Left lobe of liver (tissue), 2 donors: ENCODE measurements at places on chromosomes 1 and 21. TPM values are rescaled to one million over a fixed set of nuclear protein-coding genes. Genes with fewer than 3 reads are reported as not detected.

DNA sequence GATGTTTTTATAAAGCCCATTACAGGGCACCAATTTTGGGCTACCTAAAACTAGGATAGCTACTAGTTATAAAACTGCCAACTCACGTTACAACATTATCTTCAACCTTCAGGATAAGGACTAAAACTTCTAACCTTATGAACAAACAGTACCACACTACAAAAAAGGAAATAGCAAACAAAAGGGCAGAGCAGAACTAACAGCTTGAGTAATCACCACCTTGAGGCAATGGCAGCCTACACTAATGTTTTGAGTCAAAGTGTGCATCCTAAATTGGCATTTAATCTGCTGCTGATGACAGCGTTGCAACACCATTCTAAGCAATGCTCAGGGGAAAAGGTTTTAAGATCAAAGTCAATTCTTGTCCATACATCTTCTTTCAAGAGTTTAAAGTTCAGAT lies 27.2 kb downstream of the PTP4A2 start:
- peak; percentile 71 for DNase-seq

DNA sequence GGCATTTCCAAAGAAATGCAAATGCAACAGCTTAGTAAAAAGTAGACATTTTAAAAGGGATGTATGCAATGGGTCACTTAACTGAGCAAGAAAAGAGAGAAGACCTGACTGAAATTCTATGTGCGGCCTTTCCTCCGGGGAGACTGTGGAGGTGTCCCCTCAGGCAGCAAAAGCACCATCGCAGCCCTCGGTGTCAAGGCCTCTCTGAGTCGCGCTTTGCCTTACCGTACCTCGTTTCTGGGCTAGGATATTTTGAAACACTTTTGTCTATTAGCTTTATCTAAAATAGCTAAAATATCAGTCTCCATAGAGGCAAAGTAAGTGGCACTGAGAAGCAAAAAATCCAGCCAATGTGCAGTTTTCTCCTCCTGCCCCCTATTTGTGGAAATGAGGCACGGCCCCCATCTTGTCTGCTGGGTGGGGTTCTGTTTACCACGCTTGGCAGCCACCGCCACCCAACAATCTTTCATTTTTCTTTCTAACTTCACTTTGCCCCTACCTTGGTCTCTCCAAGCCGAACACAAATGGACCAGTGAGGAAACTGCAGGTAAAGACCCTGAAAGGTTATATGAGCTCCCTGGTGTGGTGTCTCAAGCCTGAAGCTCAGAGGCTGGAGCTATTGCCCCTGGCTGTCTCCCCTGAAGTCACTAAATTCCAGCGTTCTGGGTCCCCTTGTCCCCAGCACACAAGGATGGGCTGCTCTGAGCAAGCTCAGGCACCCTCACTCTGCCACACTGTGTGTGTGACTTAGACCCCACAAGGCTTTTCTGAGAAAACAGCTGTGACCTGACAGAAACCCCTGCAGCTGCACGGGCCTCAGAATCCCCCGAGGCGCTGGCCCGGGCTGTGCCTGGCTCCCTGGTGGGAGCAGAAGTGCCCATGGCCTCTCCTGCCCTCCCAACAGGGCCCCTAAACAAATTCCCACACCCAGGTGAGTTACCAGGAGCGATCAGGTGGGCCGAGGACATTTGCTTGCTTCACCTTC lies 1.6 kb downstream of the CD247 start:
- DNase-seq: no peak

DNA sequence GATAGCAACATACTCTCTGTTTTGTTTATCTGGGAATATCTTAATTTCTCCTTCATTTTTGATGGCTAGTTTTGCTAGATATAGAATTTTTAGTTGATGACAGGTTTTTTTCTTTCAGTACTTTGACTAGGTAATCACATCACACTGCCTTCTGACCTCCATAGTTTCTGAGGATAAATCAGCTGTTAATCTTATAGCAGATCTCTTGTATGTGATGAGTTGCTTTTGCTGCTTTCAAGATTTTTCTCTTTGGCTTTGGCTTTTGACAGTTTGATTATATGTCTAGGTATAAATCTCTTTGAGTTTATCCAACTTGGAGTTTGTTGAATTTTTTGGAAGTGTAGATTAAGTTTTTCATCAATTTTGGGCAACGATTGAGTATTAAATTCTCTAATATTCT lies 142.6 kb downstream of the ZNF644 start:
- no peak for DNase-seq

GRCh38 chr1:25112400-25112799 lies 119.9 kb downstream of the SYF2 start:
- DNase-seq: no peak

- DNase-seq: no peak
Observed at GRCh38 chr1:47635597-47635996, 197.8 kb downstream of the FOXD2 start.

GRCh38 chr1:41497056-41497440 lies 12.6 kb upstream of the EDN2 start:
- DNase-seq: no peak

DNA sequence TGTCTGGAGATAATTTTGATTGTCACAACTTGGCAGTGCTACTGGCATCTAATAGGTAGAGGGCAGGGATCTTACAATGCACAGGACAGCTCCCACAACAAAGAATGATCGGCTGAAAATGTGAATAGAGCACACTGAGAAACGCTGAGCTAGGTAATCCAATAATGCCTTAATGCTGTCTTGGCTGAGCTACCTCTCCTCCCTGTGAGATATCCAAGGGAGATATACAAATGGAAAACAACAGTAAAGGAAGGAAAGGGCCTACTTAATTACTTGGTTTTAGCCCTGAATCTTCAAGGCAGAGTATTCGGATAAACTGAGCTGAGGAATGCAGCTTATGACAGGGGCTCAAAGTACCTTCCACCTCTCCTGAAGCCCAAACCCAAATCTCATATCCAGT lies 2.9 kb downstream of the DNASE2B start:
- DNase-seq: no peak

- DNase-seq: no peak
Observed at GRCh38 chr1:55243655-55244054, 28.5 kb upstream of the USP24 start.

DNA sequence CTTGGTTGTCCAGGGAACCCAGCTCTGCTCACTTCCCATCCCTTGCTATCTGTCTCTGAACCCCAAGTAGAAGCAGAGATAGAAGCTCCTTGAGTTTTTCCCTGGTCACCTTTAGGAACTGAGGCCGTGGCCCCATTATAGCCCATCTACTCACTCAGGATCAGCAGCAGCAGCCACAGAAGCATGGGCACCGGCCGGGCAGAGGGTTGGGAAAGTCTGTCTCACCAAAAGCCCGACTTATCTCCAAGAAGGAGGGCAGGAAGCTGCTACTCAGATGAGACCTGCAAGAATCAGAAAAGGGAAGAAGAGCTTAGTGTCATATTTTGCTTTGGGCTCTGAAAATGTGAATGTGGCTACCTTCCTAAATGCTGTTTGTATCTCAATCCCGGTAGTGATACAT lies 264 bp downstream of the FCRL3 start:
- no peak for DNase-seq

GRCh38 chr1:31792116-31792515 lies 23.7 kb downstream of the SPOCD1 start:
- no peak for DNase-seq

- DNase-seq: no peak
Observed at GRCh38 chr1:59414406-59415133, 117.7 kb downstream of the FGGY start.

GRCh38 chr1:222592171-222592570 lies 2.4 kb upstream of the TAF1A start:
- DNase-seq: no peak

- no peak for DNase-seq
Observed at GRCh38 chr1:56639211-56639610, 5.9 kb upstream of the PRKAA2 start.

GRCh38 chr1:247857985-247858619 lies 1.1 kb downstream of the TRIM58 start:
- DNase-seq: no peak

- DNase-seq: no peak
Observed at GRCh38 chr1:63255153-63255552, 67.2 kb upstream of the FOXD3 start.

DNA sequence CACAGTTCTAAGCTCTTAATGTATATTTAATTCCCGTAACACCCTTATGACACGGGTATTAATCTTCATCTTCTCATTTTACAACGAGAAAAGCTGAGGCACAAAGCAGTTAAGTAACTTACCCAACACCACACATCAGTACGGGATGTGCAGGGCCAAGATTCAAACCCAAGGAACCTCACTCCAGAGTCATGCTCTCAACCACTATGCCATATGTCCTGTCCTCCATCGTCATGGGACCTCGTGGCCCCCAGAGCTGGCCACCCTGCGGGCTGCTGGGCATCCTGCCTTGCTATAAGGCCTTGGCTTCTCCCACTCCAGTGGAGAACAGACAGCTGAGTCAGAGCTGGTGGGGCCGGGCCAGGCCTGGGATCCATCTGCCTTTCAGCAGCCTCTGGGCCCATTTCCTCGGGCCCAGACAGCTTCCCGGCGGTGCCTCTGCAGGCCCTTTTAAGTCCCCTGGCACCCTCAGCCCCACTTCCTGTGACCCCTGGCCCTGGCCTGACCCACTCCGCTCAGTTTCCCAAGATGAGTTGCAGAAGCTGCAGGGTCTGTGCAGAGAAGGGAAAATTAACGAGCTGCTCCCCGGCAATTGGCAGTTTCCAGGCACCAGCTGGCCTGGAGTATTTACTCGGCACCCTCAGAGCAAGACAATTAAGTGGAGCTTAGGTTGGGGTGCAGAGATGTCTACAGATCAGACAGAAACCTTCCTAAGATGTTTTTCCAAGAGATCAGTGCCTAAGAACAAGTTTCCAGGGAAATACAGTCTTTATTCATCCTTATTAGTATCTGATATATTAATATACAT lies 98.2 kb downstream of the EPHB2 start:
- no peak for DNase-seq

DNA sequence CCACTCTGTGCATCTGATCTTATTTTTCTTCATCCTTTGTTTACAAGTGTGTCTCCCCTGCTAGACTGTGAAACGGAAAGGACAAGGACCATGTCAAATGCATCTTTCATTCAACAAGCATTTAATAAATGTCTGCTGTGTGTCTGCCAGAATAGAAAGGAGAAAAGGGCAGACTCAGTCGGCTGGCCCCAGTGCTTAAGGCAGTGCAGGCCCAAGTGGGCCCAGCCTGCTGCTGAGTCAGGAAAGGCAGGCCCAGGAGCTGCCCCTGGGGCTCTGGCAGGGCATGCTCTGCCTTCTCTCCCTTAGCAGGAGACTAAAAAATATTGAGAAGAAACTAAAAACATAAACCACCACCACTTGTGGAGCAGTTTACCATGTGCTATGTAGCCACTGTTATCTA lies 38.1 kb downstream of the PLEKHA6 start:
- DNase-seq: no peak

DNA sequence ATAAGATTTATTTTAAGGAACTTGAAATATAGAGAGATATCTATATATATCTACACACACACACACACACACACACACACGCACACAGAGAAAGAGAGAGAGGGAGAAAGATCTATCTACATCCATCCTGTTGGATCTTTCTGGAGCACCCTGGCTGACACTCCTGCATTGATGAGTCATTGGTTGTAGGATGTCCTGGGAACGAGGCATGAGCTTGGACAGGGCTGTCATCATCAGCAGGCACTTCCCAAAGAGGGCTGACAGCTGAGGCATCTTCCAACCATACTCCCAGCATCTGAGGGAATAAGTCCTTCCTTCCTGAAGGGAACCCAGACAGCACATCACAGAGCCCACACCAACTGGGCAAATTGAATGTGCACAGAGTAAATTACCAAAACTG lies 99.1 kb upstream of the ERG start:
- no peak for DNase-seq

DNA sequence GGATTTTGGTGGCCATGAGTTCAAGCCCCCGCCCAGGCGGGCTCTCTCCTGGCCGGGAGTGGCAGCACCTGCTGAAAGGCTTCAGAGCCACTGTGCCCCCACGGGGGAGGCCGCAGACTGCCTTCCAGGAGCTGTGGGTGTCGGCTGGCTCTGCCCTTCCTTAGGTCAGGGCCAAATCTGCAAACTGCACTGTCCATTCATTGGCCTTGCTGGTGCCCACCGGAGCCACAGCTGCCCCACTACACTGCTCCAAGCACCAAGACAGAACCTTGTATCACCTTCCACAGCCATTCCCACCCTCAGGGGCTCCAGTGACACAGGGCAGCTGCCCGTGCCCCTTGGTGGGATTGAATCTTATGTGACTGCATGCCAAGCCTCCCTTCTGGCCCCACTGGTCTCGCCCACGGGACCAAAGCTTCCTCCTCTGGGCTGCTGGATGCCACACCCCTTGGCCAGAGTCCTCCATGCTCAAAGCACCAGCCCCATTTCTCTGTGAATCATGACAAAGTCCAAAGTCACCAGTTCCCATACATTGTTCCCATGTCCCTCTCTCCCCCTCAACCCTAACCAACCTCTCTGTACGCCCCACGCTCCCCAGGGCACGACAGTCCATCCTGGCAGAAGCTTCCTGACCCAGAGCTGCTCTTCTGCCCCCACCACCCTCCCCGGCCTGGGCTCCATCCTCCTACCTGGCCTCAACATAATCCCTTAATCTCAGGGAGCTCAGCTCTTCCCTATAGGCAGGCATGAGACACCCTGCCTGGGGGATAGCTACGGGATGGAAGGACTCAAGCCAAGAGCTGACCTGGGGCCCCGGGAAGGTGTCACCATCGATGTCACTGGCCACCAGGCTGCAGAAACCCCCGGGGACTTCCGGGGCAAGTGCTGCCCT lies 20.9 kb upstream of the GPR153 start:
- DNase-seq: no peak

- DNase-seq: no peak
Observed at GRCh38 chr1:230679192-230679591, 34.7 kb downstream of the AGT start.

Gene ZZZ3
- 16.5 TPM for total RNA-seq

Gene ESRRG
- total RNA-seq: 1.4 TPM

Gene TEDDM1
- not detected for total RNA-seq

Gene BSND
- not detected for total RNA-seq

Gene FGGY
- 72.2 TPM for total RNA-seq

Gene PTPRC
- 5.4 TPM for total RNA-seq

Gene ILDR2
- 3.3 TPM for total RNA-seq

Gene ARHGEF16
- total RNA-seq: 8.1 TPM

Gene BTBD19
- total RNA-seq: 7.8 TPM

Gene MEX3A
- 1.1 TPM for total RNA-seq

Gene ARMH1
- 14.7 TPM for total RNA-seq
